Subcutaneous preadipocyte (primary cell): ENCODE measurements at places on chromosomes 4 and X. TPM values are rescaled to one million over a fixed set of nuclear protein-coding genes. Genes with fewer than 3 reads are reported as not detected.

Gene TCEAL3
- total RNA-seq: 4.0 and 5.5 TPM in 2 replicates

Gene APELA
- total RNA-seq: not detected in 2 replicates

Gene CXCL10
- total RNA-seq: under 0.01 TPM in 1 of 2 replicates, not detected in the other

Gene FGFR3
- 0.20 and 2.2 TPM in 2 replicates for total RNA-seq

Gene JADE3
- 2.9 and 3.9 TPM in 2 replicates for total RNA-seq
